Foreskin melanocyte (primary cell): ENCODE measurements at places on chromosomes 7 and 10.
A peak's percentile ranks its signal among the peaks of the same experiment; 100 is the strongest.

- no peak for DNase-seq
Measured at GRCh38 chr7:7867846-7868571, 100.6 kb upstream of the GLCCI1 start.

DNA sequence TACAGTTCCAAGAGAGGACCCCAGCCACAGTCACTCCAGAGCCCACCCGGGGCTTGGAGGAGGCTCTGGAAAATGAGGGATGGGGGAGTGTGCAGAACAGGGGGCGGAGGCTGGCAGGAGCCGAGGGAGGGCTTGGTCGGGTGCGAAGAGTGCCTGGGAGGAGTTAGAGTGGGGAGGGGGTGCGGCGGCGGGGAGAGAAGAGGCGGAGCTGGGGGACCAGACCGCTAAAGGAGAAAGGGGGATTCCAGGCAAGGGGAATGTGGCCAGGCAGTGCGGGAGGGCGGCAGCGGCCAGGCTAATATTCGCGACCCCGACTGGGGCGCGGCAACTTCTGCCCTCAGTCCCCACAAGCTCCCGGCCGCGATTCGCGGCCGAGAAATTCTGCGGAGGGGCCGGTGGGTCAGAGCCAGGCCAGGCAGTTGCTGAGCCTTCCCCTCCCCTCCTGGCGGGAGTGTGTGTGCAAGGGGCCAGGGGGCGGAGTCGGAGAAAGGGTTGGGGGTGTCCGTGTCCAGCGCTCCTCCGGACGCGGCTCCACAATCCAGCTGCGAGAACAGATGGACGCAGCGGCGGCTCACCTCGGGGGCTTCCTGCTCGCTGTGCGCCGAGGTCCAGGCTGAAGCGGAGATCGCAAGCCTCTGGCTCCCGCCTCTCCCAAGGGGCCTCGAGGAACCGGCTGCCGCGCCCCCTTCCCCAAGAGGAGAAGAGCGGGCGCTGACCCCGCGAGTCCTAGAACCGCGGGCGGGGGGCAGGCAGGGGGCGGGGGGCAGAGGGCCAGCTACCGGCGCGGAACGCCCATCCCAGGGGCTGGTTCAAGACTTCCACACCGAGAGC lies 612 bp upstream of the SLC18A3 start:
- DNase-seq, result no peak

GRCh38 chr10:70775679-70776454 lies 9.3 kb downstream of the TBATA start:
- DNase-seq, result no peak

GRCh38 chr10:131186547-131187253 lies 124.8 kb downstream of the TCERG1L start:
- no peak for DNase-seq

DNA sequence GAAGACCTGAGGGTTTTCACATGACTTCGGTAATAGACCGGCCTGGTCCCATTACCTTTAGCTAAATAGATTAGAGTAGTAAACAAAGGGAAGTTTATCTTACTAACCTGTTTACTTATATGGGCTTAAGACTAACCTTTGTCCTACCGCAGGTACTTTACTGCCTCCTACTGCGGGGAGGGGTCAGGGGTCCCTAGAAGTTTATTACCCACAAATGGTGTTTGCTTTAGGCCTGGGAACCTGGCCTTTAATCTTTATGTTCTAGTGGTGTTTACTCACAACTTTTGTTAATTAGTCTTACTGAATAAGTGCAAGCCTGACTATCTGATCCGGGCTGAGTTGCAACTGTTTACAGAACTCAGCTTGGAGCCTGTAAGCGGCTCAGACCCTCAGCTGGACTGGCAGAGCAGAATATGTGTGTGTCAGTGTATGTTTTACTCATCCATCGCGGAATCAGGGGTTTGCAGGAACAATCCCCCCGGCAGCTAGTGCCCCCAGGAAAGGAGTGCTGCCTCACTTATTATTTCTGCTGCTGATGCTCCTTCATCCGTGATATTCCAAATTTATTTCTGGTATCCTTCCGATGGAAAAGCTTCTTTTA lies 578.9 kb upstream of the SEMA3D start:
- no peak for DNase-seq

- no peak for DNase-seq
Measured at GRCh38 chr7:129970816-129971215, 18.1 kb upstream of the UBE2H start.

- no peak for DNase-seq
Measured at GRCh38 chr10:84563868-84564267, 235.5 kb downstream of the CCSER2 start.

DNA sequence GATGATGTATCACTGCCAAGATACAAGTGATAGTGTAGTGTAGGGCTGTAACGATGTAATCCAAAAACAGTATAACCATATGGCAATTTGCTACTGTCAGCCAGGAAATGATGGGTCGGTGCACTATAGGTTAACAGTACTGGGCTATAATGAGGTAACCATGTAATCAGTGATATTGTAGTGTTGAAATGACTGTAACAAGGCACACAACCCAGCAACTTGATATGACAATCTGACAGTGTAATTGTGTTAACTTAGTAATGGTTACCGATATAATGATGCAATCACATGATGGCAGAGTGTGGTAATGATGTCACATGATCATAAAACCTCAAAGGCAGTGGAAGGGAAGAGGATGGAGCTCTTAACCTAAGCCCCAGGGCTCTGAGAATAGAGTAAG lies 73.8 kb upstream of the SLF2 start:
- DNase-seq, result no peak

DNA sequence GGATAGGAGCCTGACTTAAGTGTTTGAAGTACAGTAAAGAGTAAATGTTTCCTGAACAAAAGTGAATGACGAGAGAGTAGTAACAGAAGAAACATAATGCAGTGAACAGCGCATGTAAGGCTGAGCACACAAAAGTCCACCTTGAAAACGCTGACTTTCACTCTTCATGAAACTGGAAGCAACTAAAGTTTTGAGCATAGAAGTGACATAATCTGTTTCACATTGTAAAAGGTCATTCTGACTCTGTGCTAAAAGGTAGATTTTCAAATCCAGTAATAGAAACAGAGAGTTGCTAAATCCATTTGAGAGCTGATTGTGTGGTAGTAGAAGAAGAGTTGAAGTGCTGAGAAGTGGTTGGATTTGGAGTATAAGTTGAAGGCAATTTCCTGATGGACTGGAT lies 1037.0 kb downstream of the CNTNAP2 start:
- no peak for DNase-seq

- no peak for DNase-seq
Measured at GRCh38 chr10:7488418-7488829, 77.6 kb upstream of the SFMBT2 start.

DNA sequence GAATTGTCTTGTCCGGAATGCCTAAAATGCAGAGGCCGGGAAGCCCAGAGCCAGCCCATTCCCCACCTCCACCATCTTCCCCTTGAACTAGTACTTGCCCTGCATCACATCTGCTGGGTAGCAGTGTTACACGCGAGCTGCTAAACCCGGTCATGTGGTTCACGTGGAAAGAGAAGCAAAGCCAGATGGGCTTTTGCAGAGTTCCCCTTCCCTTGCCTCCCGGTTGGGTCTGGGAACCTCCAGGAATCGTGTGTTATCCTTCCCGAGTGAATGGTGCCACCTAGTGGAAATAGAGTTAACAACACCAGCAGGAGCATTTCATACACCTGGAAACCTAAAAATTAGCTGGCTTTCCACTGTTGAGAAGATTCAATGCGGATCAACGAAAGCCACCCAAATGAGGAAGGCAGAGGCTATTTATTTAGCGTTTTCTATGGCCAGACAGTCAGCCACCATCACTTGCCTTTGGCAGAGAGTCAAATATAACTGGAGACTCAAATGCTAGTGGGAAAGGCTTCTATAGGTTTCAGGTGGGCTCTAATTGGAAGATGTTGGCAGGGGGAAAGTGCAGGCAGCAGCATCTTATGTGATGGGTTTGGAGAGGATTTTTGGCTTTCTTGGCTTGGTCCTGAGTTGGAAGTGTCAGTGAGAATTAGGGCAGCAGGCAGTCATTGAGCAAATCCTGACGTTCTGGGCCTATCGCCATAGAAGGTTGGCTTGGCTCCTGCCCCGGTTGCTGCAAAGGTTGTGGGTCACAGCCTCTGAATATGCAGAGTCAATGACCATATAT lies 12.9 kb upstream of the DENND2A start:
- peak; percentile 71 for DNase-seq

DNA sequence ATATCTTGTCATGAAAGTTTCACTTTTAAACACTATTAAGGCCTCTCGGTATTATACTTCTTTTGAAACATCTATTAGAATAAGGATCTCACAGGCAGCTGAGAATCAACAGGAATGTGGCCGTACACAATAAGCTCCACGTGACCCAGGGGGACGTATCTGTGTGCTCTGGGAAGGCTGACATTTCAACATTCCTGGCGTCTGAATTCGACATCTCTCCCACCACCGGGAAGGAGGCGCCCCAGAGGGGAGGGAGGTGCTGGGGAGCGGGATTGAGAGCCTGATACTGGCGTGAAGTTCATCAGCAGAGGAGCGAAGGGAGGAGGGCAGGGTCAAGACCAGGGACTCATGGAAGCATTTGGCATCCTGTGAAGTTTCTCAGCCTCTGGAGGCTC lies 401.3 kb downstream of the DNAJB6 start:
- no peak for DNase-seq

GRCh38 chr7:5598769-5599371 lies 175.2 kb upstream of the TNRC18 start:
- no peak for DNase-seq

- DNase-seq, result no peak
Measured at GRCh38 chr10:17026686-17027485, 102.7 kb downstream of the CUBN start.

DNA sequence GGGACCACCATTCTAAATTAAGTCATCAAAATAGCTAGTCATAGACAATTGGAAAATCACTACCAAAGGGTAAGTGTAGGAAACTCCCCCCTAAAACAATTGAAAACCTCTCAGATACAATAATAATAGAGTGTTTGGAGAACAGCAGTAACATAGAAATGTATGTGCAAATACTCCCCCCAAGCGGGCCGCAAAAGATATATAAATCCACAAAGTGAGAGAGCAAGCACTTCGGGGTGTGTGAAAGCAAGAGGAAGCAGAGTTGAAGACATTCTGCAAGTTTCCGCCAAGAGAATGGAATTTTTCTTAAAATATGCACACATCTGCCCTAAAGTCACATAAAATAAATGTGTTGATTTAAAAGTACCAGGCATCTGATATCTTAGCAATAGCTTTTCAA lies 33.3 kb downstream of the CHCHD3 start:
- DNase-seq, result no peak

DNA sequence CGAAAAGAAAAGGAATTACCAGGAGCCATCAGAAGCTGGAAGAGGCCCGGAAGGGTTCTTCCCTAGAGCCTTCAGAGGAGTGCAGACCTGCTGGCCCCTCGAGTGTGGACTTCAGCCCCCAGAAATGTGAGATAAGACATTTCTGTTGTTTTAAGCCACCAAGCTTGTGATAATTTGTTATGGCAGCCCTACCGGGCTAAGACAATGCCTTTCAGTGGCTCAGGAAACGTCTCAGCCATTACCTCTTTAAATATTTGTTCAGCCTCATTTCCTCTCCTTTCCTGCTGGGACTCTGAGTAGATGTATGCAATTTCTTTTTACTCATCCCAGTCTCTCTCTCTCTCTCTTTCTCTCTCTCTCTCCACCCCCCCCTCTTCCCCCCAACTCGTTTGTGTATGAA lies 174.7 kb upstream of the GRB10 start:
- no peak for DNase-seq

DNA sequence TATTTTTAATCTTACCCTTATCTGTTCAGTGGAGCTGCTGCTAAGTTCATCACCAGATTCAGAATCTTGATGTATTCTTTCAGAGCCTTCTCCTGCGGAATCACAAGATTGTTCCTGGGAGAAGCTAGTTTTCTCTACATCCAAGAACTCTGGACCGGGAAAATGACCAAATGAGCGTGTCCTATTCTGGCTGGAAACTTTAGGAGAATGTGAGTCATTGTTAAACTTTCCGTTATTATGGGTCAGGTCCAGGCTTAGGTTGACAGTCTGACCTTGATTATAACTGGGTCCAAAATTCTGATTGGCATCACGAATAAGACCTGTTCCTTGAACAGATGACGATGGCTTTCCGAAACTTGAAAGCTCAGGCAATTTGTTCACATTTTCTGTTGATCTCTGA lies 20.5 kb downstream of the ARHGAP12 start:
- no peak for DNase-seq

DNA sequence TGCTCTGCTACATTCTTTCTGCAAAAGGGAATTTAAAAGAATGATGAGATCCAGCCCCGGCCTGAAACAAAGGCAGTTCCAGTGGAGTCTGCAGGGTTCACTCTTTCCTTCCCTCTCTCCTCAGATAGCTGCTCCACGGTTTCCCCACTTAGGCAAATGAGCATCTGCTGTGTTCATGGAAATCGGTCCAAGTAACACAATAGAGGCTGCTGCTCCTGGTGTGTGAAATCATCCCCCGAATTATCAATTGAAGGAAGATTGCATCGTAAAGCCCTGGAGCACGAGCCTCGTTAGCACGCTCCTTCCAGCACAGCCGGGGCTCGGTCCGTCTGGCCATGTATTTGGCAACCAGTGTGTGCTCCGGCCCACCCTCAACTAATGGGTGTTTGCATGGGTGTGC lies 108.3 kb upstream of the DPP6 start:
- no peak for DNase-seq

GRCh38 chr10:54665095-54665494 lies 135.9 kb downstream of the PCDH15 start:
- no peak for DNase-seq

DNA sequence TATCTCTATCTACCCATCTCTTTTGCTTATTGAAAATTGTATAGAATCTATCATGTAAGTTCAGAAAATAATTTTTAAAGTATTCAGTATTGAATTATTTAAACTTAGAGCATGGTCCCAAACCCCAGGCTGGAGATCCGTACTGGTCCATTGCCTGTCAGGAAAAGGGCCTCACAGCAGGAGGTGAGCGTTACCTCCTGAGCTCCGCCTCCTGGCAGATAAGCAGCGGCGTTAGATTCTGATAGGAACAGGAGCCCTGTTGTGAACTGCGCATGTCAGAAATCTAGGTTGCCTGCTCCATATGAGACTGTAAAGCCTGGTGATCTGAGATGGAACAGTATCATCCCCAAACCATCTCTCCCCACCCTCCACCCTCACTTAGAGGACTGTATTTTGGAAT lies 266.0 kb upstream of the CNTNAP2 start:
- DNase-seq, result no peak

DNA sequence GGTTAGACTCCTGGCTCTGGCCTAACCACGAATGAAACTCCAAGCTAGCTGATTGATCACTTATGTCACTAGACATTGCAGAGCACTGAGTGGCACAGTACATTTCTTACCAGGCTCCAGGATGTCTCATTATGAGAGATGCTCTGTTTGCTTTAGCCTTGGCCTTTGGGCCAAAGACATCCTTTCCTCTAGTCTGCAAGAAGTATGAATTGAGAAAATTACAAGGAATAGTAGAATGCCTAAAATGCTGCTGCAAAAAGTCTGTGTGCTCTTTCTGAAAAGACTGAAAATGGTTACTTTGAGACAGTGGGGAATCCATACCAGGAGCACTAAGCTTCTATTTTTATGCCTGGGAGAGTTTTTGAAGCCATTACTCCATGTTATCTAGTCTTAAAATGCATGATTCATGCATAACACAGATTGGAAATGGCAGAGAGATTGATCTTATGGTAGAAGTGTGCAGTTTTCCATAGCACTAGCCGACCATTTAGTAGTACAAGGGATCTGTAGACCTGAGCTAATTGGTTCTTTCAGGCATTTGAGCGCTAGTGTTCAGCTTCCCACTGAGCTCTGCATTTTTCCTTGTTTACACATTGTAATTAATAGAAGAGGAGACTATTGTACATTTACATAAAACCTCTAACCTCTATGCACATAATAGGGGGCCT lies 303.8 kb downstream of the PRKG1 start:
- no peak for DNase-seq

- peak; percentile 52 for DNase-seq
Measured at GRCh38 chr7:128963327-128963757, 25.6 kb downstream of the IRF5 start.
